Germinal center (tissue), 1 donor: ENCODE measurements at places on chromosomes 1 and 21.

DNA sequence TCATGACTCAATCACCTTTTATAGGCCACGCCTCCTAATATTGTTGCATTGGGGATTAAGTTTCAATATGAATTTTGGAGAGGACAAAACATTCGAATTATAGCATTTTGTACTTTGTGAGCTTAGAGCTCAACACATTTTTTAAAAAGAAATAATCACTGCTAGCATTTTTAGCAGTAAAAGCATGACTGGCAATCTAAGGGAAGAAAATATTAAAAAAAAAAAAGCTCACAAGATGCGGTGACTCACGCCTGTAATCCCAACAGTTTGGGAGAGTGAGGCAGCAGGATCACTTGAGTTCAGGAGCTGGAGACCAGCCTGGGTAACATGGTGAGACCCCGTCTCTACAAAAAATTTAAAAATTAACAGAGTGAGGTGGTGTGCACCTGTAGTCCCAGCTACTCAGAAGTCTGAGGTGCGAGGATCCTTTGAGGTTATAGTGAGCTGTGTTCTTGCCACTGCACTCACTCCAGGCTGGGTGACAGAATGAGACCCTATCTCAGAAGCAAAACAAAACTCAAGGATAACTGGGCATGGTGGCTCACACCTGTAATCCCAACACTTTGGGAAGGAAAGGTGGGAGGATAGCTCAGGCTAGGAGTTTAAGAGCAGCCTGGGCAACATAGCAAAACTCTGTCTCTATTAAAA lies 28.8 kb upstream of the DIPK1A start:
- DNase-seq: no peak

DNA sequence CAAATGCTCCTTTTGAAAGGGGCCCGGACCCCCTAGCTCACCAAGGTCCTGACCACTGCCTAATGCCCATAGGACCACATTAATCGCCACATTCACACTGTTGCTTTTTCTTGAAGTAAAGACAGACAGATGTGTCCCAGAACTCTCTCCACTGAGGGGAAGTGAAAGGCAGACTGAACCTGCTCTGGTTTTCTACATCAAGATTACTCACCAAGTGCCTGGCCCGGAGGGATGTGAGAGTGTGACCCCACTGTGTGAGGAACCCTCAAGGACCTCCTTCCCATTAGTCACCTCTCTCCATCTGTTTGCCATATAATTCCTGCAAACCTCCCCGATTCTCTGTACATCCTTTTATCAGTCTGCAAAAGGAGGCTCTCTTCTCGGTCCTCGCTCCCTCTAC lies 381.5 kb downstream of the OMA1 start:
- no peak for DNase-seq

DNA sequence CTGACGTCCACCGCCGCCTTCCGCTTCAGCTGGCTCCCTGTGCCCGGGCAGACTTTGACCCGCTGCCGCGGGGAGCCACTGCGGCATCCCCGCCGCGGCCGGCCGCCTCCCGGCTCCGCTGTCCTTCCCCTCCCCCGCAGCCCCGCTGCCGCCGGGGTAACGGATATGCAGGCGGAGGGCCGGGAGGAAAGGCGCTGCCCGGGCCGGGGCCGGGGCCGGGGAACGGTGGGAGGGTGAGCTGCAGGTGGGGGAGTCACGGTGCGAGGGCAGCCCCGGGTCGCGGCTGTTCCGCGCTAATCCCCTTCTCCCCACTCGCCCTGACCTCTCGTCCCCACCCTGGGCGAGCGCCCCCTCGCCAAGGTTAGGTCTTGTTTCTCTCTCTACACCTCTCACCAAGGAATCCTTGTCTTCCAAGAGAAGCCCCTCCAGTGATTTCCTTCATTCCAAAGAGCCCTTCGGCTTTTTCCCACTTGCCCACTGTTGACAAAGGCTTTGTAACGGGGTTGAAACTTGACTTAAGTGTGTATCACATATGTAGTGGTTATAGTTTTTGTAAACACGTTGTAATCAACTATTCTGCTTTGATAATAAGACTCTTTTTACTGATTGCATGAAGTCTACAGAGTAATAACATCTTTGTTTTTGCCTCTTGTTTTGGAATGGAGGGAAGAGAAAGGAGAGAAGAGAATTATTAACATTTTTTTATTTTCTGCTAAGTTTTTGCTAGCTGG lies 669 bp downstream of the XPR1 start:
- peak; percentile 70 for DNase-seq

- DNase-seq: no peak
These were observed 586 bp downstream of the COL24A1 start for GRCh38 chr1:86155807-86156565.

DNA sequence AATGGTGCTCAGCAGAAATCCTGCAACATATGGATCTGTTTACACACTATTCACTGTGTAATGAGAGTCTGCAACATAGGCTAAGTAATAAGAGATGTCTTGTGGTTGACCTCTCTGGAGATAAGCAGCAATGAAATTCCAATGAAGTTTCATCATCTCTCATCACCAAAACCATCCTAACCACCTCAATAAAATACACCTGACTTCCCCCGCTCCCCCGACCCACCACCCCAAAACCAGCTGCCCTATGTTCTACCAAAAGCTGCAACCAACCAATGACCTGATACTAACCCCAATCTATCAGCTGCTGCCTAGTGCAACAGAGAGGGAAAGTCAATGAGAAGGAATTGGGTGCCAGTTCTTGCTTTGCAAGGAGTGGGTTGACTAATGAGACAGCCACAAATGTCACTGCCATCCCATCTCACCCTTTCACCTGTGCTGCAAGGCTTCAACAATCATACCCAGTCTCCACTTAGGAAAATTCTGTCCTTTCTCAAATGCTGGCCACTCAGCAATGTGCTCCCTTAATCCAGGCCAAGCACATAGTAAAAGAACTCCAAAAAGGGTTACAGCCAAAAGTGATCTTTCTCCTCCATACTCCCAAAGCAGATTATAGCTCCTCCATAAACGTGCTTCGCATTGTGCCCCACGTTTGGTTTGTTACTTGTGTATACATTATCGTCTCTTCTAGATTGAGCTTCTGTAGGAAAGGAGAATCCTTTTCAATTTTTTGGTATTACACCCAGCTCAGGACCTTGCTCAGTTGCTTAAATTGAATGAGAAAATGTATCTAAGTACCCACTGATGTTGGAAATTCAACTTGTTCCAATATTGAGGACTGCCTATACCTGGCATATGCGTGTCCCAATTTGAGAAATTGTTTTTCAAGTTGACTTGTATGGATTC lies 29.0 kb downstream of the MRPL39 start:
- DNase-seq: no peak

GRCh38 chr1:100428160-100428559 lies 75.9 kb downstream of the CDC14A start:
- no peak for DNase-seq

- DNase-seq: no peak
These were observed 143.2 kb upstream of the C1orf105 start for GRCh38 chr1:172277275-172277674.

GRCh38 chr1:67650061-67650460 lies 34.9 kb upstream of the GADD45A start:
- DNase-seq: no peak

- no peak for DNase-seq
These were observed 150.2 kb downstream of the ST6GALNAC3 start for GRCh38 chr1:76224752-76225151.

DNA sequence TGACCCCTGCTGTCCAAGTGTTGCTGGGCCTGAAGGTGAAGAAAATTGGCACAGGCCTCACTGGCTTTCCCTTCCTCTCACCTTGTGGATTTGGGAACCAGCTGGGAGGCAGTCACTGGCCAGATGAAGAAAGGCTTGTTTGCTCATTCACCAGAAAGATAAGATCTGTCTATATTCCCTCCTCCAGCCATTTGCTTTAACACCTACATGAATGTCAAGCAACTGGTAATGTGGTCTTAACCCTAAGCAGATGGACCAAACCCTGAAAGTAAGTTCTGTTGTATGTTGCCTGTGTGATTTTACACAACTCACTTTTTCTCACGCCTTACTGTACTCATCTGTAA lies 10.3 kb upstream of the SRRM1 start:
- no peak for DNase-seq

- peak; percentile 19 for DNase-seq
These were observed 143.2 kb downstream of the MIS18A start for GRCh38 chr21:32135401-32136363.

GRCh38 chr1:230550428-230550827 lies 91.9 kb upstream of the COG2 start:
- DNase-seq: no peak

- DNase-seq: peak; percentile 36
These were observed 6.8 kb downstream of the RPE65 start for GRCh38 chr1:68442822-68443556.
